ENCODE measurements at places on chromosomes 2 and 18. TPM values are rescaled to one million over a fixed set of nuclear protein-coding genes. Genes with fewer than 3 reads are reported as not detected.
A peak's percentile ranks its signal among the peaks of the same experiment; 100 is the strongest.

The ATP9B gene
- 27.4 TPM for total RNA-seq

The KIAA2012 gene
- not detected for total RNA-seq

The ANKRD30BL gene
- not detected for total RNA-seq

The SCN7A gene
- not detected for total RNA-seq

The STARD6 gene
- total RNA-seq, result not detected

DNA sequence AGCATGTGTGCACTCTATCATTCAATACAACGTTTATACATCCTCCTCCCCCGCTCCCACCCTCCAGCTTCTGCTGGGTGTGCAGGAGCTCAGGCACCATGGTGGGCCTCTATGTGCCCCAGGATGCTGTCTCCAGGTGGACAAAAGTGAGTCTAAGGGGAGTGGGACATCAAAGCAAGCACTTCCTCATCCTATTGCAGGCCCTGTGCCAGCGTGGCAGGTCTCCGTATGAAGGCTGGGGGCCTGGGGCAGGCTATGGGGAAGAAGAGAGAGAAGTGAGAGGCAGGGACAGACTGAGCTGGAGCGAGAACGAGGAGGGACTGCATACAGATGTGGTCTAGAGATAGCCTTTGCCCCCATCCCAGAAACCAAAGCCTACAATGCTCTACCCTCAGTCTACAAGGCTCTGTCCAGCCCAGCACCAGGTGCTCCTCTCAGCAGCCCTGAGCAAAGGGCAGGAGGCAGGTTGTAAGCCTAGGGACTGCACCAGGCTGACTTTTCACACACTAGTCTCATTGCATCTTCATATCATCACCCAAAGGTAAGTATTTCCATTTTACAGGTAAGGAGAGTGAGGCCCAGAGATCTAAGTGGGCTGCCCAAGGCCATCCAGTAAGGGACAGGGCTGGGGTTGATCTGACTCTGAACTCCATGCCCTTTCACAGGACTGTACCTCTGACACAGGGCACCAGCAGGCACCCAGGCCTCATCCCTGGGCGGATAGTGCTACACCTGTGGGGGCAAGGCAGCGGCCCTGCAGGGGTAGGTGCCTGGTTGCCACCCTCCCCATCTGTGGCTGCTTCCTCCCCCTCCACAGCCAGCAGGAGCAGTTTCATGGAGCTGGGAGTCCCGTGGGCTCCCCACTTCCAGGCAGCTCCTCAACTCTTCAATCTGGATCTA is 14.0 kb upstream of the ARID5A start:
- no peak for DNase-seq

DNA sequence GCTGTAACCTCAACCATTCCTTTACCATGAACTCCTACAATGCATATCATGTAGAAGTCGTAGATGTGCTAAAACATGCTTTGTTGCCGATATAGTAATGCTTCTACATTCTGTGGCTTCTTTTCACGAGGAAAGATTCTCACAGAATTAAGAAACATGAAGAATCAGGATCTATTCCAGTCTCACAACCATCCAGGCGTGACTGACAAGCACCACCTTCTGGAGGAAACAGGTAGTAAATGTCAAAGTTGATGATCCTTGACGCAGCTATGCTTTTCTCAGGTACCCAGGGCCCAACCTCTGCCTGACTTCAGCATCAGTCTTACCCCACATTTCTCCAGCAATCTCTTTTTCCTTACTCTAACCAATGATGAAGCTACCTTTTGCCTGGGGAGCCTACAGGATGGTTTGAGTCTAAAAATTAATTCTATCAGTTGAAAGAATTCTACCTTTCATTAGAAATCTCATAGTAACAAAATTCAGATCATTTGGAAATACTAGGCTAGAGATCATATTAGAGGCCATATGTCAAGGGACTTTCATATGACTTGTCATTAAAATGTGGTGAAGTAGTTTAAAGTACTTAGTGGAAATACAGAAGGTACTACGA is 123.3 kb upstream of the RND3 start:
- DNase-seq, result peak; percentile 70

DNA sequence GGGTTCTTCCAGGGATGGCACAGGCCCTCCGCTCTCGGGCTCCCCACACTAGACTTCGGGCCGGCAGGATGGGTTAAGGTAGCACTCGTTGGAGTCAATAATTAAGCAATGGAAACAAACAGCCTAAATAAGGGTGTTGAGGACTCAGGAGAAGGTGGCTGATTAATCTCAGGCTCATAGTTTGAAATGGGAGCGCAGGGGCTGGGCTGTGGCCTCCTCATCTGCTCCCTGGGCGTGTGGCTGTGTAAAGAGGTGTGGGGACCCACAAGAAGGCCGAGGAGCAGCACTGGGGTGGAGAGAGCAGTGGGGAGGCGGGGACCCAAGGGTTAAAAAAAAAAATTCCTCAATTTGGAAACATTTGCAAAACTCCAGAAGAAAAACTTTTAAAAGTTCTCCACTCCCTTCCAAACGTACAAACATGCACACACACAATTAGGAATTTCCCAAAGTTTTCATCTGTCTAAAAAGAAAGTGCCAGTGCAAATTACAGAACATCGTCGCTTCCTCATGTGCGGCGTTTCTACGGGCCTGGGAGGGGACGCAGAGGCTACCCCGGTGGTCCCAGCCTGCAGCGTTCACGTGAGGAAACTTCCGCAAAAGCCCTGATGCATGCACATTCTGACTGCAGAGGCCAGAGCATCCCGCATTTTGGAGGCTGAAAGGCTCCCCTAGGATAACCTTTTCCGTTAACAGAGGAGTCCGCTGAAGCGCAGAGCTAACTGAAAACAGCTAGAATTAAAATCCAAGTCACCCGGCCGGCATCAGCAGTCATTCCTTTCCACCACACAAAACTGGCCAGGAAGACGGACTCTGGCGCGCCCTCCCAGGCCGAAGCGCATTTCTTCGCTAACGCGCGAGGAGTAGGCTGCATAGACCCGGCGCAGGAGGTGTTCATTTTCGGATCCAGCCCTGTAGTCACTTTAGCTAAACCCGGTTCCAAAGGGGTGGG is 1.0 kb upstream of the TUBB6 start:
- DNase-seq, result peak; percentile 80

DNA sequence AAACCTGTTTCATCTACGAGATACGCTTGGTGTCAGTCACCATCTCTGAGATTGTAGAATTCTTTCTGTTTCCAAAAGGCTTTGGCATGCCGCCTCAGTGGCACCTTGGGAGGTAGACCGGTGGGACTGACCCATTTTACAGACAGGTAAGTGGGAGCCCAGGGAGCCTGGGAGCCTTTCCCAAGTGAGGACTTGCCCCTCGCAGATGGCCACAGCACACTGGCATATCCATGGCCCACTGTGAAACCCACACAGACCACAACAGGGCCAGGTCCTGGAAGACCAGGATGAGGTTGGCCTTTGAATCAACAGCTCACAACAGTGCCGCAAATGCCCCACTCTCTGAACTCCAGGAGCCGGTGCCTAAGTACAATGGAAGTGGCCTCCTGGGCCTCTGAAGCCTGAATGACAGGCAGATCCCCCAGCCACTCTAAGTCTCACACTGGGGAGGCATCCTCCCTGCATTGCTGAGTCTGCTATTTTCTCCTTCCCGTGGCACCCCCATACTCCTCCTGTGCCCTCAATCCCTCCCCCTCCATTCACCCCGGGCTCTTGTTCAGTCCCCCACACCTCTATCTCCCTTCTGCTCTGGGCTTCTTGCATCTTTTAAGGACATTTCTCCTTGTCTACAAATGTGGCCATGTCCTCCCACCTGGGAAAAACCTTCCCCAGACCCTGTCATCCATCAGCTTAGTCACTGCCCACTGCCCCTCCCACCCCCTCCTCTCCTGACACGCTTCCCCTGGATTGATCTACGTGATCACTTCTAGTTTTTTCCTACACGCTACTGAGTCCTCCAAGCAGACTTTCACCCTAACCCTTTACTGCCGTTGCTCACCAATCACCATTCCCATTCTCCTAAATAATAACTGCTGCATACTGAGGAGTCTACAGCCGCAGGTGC is 26.2 kb downstream of the CENPA start:
- DNase-seq, result no peak

DNA sequence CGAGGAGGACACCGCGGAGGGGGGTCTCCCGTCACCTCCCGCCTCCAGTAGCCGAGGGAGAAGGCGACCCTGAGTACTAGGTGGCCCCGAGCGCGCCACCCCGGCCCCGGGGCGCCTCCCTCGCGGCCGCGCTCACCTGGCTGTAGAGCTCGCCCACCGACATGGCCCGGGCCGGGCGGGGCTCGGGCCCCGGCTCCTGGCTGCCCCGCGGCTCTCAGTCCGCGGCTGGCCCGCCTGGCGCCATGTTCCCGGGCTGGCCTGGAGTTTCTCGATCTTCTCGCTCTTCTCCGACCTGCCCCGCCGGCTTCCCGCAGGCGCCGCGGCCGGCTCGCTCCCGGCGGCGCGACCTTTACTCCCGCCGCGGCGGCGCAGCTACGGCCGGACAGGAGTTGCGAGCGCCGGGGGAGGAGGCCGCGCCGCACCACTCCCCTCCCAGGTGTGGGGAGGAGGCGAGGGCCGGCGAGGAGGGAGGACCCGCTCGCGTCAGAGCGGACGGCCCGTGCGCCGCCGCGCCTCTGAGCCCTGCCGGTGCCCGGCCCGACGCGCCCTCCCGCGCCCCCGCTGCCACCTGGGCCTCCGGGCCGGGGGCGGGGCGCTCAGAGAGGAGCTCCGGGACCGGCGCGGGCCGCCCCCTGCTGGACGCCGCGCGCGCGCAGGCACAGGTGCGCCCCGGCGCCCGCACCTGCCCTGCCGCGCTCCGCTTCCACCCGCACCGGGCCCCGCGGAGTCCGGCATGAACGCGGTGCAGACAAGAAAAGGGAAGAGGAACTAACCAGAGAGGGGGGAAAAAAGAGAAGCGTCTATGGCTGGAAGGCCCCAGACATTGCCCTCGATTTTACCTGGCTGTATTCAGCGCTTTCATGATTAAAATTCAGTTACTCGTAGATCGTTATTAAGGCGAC is at the start of gene MYO5B:
Gene MYO5B (minus strand): TSS at position 517 of the 902 bp plus-strand sequence. CDS start 354 bp downstream, at position 163.
- DNase-seq, result peak; percentile 3

DNA sequence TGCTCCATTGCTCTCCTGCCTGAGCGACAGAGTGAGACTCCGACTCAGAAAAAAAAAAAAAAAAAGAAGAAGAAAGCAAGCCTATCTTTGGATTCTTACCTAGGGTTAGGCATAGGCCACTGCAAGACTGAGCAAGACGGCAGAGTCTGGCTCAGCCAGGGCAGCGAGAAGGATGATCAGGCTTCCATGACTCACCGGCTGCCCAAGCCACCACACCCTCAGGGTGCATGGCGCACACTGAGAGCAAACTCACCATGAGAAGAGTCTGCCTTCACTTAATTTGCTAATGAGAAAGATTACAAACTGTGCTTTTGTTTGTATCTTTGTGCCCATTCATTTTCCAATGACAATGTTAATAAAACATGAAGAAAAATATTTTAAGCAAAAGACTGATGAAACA is 8.2 kb downstream of the FAM110C start:
- DNase-seq, result no peak

GRCh38 chr2:212926940-212927339 is 224.5 kb downstream of the IKZF2 start:
- no peak for DNase-seq

- DNase-seq, result no peak
Observed at GRCh38 chr2:134039912-134040581, 213.8 kb upstream of the MGAT5 start.
